ENCODE measurements at places on chromosomes 2 and 18.

- no peak for DNase-seq
Observed at GRCh38 chr2:10186868-10187535, 64.5 kb downstream of the RRM2 start.

DNA sequence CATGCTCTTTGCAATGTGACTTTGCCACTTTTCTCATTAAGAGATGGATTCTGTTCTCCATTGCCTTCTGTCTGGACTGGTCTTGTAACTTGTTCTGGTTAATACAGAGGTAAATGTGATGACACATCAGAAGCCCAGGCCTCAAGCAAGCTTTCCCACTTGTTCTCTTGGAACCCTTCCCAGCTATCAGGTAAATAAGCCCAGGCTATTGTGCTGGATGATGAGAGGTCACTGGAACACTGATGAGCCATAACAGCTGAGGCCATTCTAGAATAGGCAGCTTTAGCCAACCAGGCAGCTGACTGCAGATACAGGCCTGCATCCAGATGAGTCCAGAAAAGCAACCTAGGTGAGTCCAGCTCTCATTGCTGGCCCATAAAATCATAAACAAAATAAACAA is 1007.0 kb upstream of the ACVR2A start:
- no peak for DNase-seq

GRCh38 chr2:128458505-128458904 is 139.8 kb upstream of the HS6ST1 start:
- no peak for DNase-seq

DNA sequence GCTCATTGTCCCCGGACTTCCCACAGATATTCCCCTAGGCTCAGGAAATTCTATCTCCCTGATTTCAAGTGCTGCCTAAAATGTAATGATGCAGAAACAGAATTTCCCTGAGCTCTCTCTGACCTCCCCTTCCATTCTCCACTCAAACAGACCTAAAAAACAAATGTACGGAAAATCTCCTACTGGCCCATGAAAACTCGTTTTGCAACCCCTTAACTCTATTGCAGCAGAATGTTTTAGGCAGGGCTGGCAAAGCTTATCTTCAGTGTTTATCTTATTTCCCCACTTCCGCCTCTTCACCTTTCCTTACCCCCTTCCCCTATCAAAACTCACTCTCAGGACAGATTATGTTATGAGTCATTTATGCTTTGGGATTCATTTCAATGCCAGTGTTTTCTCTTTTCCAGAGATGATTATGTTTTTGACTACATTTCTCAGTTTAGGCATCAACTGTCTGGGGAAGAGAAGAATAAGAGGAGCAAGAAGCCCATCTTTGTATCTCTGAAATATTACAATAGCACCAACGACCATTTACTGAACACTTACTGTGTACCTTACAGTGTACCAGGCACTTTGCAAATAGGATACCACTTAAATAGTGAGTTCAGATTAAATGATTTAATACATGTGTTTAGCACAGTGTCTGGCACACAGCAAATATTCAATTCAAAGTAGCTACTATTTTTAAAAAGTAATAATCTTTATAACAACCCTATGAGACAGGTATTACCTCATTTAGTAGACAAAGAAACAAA is 53.9 kb upstream of the STPG4 start:
- no peak for DNase-seq

- no peak for DNase-seq
Observed at GRCh38 chr2:96702098-96702785, 37.6 kb downstream of the LMAN2L start.

GRCh38 chr2:18548621-18549020 is 11.8 kb downstream of the RDH14 start:
- no peak for DNase-seq

GRCh38 chr2:30265052-30266015 is 34.0 kb downstream of the LBH start:
- DNase-seq = no peak

Measured in activated naive CD8-positive, alpha-beta T cell treated with anti-CD3 and anti-CD28 coated beads, Interleukin-2, amount 50 U/mL, for 16 hours (primary cell).